ENCODE measurements at places on chromosomes 7 and 10.

DNA sequence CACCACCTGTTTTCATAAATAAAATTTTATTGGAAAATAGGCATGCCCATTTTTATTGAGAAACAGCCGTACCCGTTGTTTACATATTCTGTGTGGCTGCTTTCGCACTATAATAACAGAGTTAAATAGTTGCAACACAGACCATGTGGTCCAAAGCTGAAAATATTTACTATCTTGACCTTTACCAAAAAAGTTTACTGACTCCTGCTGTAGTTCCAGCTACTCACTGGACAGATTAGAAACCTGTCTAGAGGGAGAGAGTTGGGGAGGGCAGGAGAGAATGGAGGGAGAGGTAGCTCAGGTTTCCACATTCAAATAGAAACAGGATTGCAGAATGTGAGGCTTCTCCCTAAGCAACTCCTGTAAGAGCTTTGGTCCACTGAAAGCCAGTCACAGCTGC lies 55.1 kb upstream of the GLCCI1 start:
- DNase-seq: no peak

GRCh38 chr7:5671046-5671445 lies 110.4 kb downstream of the RNF216 start:
- no peak for DNase-seq

- DNase-seq: no peak
These were observed 68.1 kb downstream of the TNS3 start for GRCh38 chr7:47513741-47514241.

GRCh38 chr10:44426247-44427034 lies 41.5 kb upstream of the CXCL12 start:
- no peak for DNase-seq

DNA sequence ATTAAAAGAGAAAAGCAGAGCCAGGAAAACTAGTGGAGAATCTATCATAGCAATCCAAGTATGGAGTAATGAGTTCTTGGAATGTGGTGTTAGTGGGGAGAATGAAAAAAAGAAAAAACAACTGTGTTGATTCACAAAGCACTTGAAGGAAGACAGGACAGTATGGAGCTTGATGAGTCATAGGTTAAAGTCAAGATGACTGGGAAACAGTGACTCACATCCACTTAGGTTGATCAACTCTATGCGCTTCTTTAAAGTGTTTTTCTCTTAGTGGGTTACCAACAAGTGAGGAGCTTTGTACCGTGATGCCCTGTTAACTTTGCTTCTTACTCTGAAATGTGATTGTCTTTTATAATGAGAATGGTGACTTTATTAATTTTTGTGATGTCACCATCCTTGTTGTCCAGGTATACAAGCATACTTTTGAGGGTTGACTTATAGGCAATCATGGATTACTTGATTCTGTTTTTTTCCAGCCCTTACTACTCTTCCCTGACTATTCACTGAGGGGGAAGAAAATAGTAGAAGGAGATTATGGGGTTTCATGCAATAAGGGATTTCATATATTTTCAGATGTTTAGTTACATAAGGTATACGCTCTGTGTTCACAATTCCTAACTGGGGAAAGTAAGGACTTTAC lies 32.1 kb upstream of the MDFIC start:
- DNase-seq: no peak

DNA sequence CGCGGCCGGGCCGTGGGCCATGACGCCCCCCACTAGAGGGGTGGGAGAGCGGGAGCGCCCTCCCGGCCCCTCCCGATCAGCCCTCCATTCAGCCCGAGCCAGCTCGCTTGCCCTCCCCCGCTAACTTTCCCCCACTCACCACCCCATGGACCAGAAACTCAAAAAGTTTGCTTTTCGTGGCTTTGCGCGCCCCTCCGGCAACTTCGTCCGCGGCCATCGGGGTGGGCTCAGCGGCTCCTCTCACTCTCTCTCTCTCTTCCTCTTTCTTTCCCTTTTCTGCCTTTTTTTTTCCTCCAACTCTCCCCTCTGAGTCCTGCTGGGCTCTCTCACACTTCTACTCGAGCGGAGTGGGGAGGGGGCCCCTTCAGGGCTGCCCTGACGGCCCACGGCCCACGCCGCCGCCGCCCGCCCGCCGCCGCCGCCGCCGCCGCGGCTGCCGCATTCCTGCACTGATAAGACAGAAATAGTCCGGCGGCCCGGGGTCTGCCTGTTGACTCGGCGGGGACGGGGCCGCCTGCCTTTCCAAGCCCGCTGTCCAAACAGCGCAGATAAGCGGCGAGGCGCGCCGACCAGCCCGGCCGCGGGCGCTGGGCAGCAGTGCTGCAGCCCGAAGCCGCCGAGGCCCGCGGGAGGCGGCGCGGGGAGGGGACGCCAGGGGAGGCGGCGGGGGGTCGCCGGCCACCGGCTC lies at the start of gene SMARCD3:
Gene SMARCD3, minus strand, starts transcription at position 349 of the 688 bp plus-strand sequence. Its CDS starts 132 bp downstream, at position 217.
- DNase-seq: no peak

DNA sequence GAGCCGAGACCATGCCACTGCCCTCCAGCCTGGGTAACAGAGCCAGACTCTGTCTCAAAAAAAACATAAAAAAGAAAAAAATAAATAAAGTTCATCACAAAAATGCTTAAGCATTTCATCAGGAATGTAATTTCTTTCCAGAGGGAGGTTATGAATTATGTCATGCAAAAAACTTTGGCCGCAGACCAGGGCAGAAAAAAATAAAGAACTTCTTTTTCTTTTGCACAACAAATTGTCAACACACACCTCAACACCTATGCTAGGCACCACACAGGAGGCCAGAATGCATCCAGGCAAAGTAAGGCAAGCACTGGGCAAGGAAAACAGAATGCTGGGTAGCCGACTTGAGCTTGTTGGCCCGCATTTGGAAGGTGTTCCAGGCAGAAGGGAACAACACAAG lies 3.9 kb downstream of the C10orf62 start:
- no peak for DNase-seq

DNA sequence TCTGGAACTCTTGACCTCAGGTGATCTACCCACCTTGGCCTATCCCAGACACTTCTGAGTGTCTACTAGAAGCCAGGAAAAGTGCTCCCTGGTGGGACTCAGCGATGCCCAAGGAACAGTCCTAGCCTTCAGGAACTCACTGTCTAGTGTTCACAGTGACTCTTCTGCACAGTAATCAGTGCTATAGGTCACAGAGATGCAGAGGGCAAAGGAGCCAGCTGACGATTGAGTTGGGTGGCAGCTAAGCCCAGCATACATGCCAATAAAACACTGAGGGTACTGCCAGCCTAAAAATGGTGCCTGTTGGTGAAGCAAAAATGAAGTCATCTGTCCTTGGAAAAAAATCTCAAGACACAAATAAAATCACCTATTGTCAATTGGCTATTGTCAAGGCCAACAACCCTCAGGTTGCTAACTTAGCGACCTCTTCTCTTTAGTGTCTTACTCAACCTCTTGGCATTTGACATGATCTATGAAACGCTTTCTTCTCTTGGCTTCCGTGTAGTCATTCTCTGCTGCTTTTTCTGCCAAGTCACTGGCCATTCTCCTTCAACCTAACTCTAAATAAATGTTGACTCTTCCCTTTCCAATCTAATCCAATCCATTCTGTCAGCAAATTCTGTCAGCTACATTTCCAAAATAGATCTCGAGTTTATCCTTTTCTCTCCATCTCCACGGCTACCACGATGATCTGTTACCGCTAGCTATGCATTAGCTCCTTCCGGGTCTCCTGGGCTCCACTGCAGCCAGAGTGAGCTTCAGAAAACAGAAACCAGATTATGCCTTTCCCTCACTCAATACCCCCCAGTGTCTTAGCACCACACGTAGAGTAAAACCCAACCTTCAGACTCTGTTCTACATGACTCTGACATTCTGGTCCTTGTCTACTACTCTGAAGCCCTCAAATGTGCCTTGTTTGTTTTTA lies 99.2 kb downstream of the ATXN7L1 start:
- DNase-seq: no peak

GRCh38 chr7:109322833-109323232 lies 753.2 kb downstream of the DNAJB9 start:
- DNase-seq: no peak

GRCh38 chr10:96596422-96597407 lies 9.9 kb upstream of the TM9SF3 start:
- DNase-seq: no peak

- no peak for DNase-seq
These were observed 387.3 kb downstream of the TNS3 start for GRCh38 chr7:47194516-47195057.

- no peak for DNase-seq
These were observed 163.1 kb upstream of the NPVF start for GRCh38 chr7:25391295-25391861.

GRCh38 chr10:84683550-84683949 lies 355.2 kb downstream of the CCSER2 start:
- DNase-seq: no peak

GRCh38 chr7:4050126-4050660 lies 631.9 kb upstream of the FOXK1 start:
- no peak for DNase-seq

GRCh38 chr7:121393005-121393366 lies 3.1 kb downstream of the FAM3C start:
- no peak for DNase-seq

DNA sequence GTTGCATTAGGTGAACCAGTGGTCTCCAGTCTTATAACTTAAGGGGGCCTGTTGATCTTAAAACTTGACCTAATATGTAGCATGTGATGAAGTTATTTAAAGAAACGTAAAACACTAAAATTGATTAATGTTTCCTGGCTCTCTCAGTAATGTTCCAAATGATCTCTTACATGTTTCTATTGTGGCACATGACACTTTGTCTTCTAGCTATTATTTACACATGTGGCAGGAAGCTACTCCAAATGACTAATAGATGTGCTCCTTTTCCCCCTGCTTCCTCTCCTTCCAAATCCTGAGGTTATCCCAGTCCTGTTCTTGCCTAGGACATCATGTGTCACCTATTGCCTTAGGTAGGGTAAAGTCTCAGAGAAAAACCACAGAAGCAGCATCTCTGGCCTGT lies 89.4 kb downstream of the FAS start:
- no peak for DNase-seq

- no peak for DNase-seq
These were observed 135.3 kb upstream of the ITGB1 start for GRCh38 chr10:33093362-33093761.
